ENCODE measurements at places on chromosomes 5 and 9. TPM values are rescaled to one million over a fixed set of nuclear protein-coding genes. Genes with fewer than 3 reads are reported as not detected.
A peak's percentile ranks its signal among the peaks of the same experiment; 100 is the strongest.

HEMGN gene
- not detected for total RNA-seq

RNF183 gene
- not detected for total RNA-seq

SHISAL2B gene
- not detected for total RNA-seq

C9 gene
- not detected for total RNA-seq

DNA sequence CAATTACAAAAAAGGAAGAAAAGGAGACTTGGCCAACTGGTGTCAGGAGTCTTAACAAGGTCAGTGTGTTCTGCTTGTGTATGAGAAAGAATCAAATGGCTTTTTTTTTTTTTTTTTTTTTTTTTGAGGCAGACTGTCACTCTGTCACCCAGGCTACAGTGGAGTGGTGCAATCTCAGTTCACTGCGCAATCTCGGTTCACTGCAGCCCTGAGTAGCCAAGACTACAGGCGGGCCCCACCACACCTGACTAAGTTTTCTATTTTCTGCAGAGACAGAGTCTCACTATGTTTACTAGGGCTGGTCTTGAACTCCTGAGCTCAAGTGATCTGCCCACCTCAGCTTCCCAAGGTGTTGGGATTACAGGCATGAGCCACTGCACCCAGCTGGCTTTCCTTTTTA lies 3.1 kb upstream of the IL7R start:
- no peak overlapping the region for H3K4me3 ChIP-seq
- H3K27me3 ChIP-seq = no peaks in the 10 kb centered on the region
- H3K27ac ChIP-seq = no peak overlapping the region
- peaks cover 5% of the 10 kb centered on the region for H3K4me1 ChIP-seq

NAA35 gene
- total RNA-seq = 16.4 TPM

GRCh38 chr5:40141418-40141817 lies 538.3 kb upstream of the PTGER4 start:
- H3K36me3 ChIP-seq = no peaks in the 10 kb centered on the region
- no peaks in the 10 kb centered on the region for H3K27me3 ChIP-seq
- DNase-seq = no peak

DNA sequence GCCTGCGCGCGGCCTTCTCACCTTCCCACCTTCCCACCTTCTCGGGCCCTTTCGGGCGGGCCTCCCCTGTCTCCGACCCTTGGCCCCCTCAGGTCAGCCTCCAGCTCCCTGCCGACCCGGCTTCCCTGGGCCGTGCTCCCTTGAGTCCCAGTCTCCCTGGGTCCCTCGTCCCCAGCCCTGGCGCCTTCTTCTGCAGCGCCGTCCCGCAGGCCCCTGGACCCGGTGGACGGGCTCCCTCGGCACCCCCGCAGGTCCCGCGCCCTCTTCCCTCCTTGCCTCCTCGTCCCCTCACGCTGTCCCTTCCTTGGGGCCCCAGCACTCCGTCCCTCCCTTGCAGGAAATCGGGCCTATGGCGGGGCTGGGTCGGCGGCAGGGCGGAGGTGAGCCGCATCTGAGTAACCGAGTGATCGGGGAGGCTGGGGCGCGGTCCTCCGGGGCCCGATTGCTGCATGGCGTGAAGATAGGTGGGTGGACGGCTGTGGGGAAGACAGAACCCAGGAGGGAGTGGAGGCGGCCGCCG lies 7.6 kb downstream of the ARPC5L start:
- H3K27me3 ChIP-seq = no peaks in the 10 kb centered on the region
- peaks cover 12% of the 10 kb centered on the region for H3K36me3 ChIP-seq
- H3K27ac ChIP-seq = peak overlapping the region; percentile 98
- peaks cover 57% of the 10 kb centered on the region for H3K4me1 ChIP-seq
- H3K4me3 ChIP-seq = peak overlapping the region; percentile 74

- no peak for DNase-seq
- peaks cover 14% of the 10 kb centered on the region for H3K36me3 ChIP-seq
- no peaks in the 10 kb centered on the region for H3K4me1 ChIP-seq
- no peak overlapping the region for H3K27ac ChIP-seq
Measured at GRCh38 chr9:134842321-134842720, 38.3 kb upstream of the FCN2 start.

CD274 gene
- 2.7 TPM for total RNA-seq

ALDH1A1 gene
- total RNA-seq = 66.4 TPM

DNA sequence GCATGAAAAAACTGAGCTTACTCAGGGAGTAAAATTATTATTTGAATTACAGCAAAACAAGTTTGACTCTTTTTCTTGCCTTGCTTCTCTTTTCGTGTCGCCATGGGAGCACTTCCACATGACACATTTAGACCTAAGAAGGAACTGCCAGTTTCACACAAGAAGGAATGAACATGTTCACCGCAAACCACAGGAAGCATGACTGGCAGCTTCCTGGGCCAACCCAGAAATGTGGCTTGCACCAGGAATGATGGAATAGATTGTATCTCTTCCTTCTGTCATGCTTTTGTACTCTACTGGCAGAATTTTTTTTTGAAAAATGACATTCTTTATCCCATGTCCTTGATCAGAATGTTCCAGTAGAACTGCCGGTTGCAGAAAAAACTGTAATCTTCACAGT lies 32.9 kb upstream of the MAN2A1 start:
- peaks cover 10% of the 10 kb centered on the region for H3K4me1 ChIP-seq
- H3K27ac ChIP-seq = no peak overlapping the region
- H3K27me3 ChIP-seq = no peaks in the 10 kb centered on the region
- no peak for DNase-seq
- H3K36me3 ChIP-seq = no peaks in the 10 kb centered on the region

DNA sequence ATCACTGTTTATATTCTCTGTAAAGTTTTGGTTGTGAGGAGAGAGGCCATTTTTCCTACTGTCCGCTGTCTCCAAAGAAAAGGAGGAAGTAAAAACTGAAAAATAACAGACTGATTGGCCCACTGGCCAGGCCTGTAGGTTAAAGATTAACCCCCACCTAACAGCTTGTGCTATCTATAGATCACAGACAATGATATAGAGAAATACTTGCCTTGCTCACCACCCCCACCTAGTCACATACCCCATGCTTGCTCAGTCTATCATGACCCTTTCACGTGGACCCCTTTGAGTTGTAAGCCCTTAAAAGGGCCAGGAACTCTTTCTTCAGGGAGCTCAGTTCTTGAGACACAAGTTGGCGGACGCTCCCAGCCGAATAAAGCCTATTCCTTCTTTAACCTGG lies 357.4 kb downstream of the PRDM9 start:
- H3K4me3 ChIP-seq = no peak overlapping the region
- H3K36me3 ChIP-seq = no peaks in the 10 kb centered on the region
- H3K27ac ChIP-seq = no peak overlapping the region
- H3K27me3 ChIP-seq = no peaks in the 10 kb centered on the region
- no peak for DNase-seq
- H3K4me1 ChIP-seq = no peaks in the 10 kb centered on the region

PPIP5K2 gene
- total RNA-seq = 15.6 TPM

FAM221B gene
- not detected for total RNA-seq

GRCh38 chr5:333945-334344 lies 12.4 kb downstream of the AHRR start:
- no peak overlapping the region for H3K4me3 ChIP-seq
- no peaks in the 10 kb centered on the region for H3K4me1 ChIP-seq
- no peaks in the 10 kb centered on the region for H3K36me3 ChIP-seq

- no peak for DNase-seq
- no peak overlapping the region for H3K4me3 ChIP-seq
- no peaks in the 10 kb centered on the region for H3K36me3 ChIP-seq
Measured at GRCh38 chr5:124395926-124396325, 350.5 kb downstream of the ZNF608 start.

GRCh38 chr9:77677397-77677796 lies 29.3 kb upstream of the GNA14 start:
- H3K4me3 ChIP-seq = no peak overlapping the region
- H3K36me3 ChIP-seq = no peaks in the 10 kb centered on the region

DNA sequence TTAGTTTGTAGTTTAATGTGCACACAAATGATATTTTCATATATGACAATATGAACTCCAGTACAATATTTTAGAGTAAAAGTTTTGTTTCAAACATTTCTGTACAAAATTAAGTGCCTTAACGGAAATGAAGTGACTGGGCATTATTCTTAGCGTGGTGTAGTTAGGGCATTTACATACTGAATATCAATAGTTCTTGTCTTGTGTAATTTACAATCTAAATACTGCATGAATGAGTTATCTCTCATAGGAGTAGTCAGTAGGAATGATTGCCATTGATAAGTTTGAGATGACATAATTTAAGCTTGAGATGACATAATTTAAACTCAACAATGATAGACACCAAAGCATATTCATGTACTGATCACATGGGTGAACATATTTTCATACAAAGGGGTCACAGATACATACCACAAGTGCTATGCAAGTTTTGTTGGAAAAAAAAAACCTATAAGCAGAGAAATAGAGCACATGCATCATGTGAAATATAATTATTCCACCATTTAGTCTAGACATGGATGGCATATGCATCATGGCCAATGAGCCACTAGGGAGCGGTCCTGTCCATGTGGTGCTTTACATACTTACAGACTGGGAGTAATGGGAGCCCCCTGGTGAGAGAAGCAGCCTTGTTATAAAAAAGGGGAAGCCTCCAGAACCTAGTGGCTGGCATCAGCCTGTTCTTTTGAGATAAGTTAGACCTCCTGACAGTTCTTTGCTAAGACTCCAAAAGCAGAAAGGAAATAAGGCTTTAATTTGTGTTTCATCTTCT lies 1523.9 kb downstream of the MAT2B start:
- no peaks in the 10 kb centered on the region for H3K27me3 ChIP-seq
- H3K4me3 ChIP-seq = no peak overlapping the region
- H3K4me1 ChIP-seq = no peaks in the 10 kb centered on the region
- no peaks in the 10 kb centered on the region for H3K36me3 ChIP-seq

FOXD4L6 gene
- not detected for total RNA-seq

- H3K27me3 ChIP-seq = no peaks in the 10 kb centered on the region
- H3K36me3 ChIP-seq = no peaks in the 10 kb centered on the region
- H3K4me1 ChIP-seq = no peaks in the 10 kb centered on the region
- no peak overlapping the region for H3K27ac ChIP-seq
- no peak for DNase-seq
- H3K4me3 ChIP-seq = no peak overlapping the region
Measured at GRCh38 chr9:135533113-135533512, 11.9 kb downstream of the LCN1 start.

GRCh38 chr5:93954421-93955069 lies 213.1 kb upstream of the POU5F2 start:
- H3K27ac ChIP-seq = no peak overlapping the region
- H3K4me3 ChIP-seq = no peak overlapping the region
- no peak for DNase-seq
- H3K36me3 ChIP-seq = peaks cover 4% of the 10 kb centered on the region

DNA sequence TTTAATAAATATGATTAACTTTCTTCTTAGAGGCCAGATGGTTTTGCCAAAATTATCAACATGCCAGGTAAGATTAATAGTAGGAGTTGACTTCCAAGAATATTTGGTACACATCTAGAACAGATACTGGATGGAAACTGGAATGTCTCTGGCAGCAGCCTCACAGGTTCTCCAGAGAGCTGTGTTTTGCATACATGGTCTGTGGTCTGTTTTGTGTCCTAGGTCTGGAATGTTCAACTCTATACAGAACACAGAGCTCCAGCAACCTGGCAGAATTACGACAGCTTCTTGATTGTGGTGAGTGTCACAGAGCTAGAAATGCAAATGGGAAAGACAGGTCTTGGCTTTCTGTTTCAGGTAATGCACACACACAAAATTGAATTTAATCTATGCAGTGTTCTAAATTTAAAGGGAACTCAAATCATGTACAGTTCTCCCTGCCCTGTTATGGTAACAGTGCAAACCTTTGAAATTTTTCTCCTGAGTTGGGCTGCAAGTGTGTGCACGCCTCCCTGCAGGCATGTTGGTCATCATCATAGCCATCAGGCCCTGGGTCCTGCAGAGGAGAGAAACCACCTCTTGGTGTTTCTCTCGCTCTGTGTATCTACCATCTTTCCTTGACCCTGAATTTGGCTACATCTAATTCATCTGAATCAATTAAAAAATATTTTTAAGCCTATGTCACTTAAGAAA lies 58.3 kb downstream of the PIK3R1 start:
- peaks cover 96% of the 10 kb centered on the region for H3K4me1 ChIP-seq
- H3K27me3 ChIP-seq = no peaks in the 10 kb centered on the region
- peak overlapping the region; percentile 72 for H3K27ac ChIP-seq
- no peak overlapping the region for H3K4me3 ChIP-seq

GLRA1 gene
- total RNA-seq = not detected
